ENCODE measurements at places on chromosomes 7 and 10. TPM values are rescaled to one million over a fixed set of nuclear protein-coding genes. Genes with fewer than 3 reads are reported as not detected.
A peak's percentile ranks its signal among the peaks of the same experiment; 100 is the strongest.

Gene MSMB
- total RNA-seq, result not detected

Gene PILRA
- total RNA-seq, result 0.80 TPM

Gene IDI2
- not detected for total RNA-seq

- no peak overlapping the region for H3K4me3 ChIP-seq
- no peaks in the 10 kb centered on the region for H3K27me3 ChIP-seq
- DNase-seq, result no peak
These were observed 71.5 kb downstream of the IDE start for GRCh38 chr10:92502296-92502808.

- H3K36me3 ChIP-seq, result peaks cover 44% of the 10 kb centered on the region
- peaks cover 55% of the 10 kb centered on the region for H3K4me1 ChIP-seq
- H3K4me3 ChIP-seq, result peak overlapping the region; percentile 46
- no peaks in the 10 kb centered on the region for H3K27me3 ChIP-seq
- DNase-seq, result peak; percentile 84
- H3K27ac ChIP-seq, result peak overlapping the region; percentile 88
These were observed 8.7 kb upstream of the BHLHA15 start for GRCh38 chr7:98202367-98203195.

Gene ACBD7
- 2.6 TPM for total RNA-seq

Gene PURB
- total RNA-seq, result 20.8 TPM
